SK-MEL-5 (cell line): ENCODE measurements at places on chromosomes 3 and 15.

GRCh38 chr3:128439226-128439625, 27.5 kb downstream of the DNAJB8 start:
- no peak for DNase-seq

- DNase-seq, result no peak
Measured at GRCh38 chr15:64023220-64023619, 23.1 kb downstream of the DAPK2 start.

DNA sequence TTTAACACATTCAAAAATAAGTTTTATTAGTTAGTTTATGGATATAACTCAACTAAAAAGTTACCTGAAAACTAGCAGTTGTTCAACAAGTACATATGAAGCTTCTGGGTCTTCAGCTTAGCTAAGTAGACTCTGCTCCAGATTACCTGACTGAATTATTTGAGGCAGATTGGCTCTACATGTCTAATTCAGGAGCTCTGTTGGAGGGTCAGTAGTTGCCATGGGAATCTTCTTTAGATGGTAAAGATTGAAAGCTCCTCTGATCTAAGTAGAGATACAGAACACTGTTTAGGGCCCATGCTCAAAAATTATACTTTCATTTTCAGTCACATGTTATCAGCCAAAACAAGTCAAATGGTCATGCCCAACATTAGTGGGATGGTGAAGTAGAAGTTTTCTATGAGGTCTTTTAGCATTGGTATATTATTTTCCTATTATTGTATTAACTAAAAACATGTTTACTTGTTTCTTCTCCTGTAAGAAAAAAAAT, 1476.9 kb downstream of the OTOL1 start:
- DNase-seq, result peak; percentile 50

- DNase-seq, result no peak
Measured at GRCh38 chr15:51782357-51782896, 31.0 kb downstream of the TMOD2 start.

DNA sequence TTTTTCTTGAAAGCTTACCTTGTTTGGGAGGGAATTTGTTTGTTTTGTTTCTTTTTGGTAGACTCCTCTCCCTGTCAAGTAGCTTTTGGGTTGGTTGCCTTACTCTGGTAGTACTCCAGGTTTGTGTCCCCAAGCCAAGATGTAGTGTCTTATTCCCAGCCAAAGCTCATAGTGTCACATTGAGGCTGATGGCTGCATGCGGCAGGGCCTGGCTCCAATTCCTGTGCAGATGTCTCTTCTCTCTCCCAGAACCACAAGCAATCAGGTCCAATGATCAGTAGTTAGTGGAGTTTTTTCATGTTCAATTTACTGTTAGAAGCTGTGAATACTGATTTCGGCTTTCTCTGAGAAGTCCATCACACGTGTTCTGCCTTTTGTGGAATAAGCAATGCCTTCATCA, 221.1 kb upstream of the THBS1 start:
- DNase-seq, result no peak

DNA sequence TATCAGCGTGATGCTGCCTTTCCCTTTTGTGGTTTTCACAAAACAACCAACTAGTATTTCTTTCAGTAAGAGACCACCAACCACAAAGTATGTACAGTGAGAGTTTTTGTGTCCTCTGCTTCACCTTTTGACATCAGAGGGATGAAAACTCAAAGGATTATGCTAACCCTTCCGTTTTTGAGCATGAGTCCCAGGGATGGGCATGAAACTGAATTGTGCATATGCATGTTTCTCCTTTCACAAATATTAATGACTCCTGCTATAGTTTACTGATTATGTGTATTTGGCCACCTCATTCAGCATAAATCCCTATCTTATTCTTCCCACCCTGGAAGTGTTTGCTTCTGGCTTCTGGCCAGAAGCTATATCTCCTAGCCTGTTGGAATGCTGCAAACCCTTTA, 59.2 kb downstream of the RSRC1 start:
- DNase-seq, result no peak

- no peak for DNase-seq
Measured at GRCh38 chr3:159045279-159045885, 243.5 kb downstream of the MFSD1 start.

- DNase-seq, result no peak
Measured at GRCh38 chr3:182562274-182562673, 231.0 kb upstream of the ATP11B start.

- no peak for DNase-seq
Measured at GRCh38 chr3:183038757-183039156, 58.4 kb upstream of the DCUN1D1 start.

DNA sequence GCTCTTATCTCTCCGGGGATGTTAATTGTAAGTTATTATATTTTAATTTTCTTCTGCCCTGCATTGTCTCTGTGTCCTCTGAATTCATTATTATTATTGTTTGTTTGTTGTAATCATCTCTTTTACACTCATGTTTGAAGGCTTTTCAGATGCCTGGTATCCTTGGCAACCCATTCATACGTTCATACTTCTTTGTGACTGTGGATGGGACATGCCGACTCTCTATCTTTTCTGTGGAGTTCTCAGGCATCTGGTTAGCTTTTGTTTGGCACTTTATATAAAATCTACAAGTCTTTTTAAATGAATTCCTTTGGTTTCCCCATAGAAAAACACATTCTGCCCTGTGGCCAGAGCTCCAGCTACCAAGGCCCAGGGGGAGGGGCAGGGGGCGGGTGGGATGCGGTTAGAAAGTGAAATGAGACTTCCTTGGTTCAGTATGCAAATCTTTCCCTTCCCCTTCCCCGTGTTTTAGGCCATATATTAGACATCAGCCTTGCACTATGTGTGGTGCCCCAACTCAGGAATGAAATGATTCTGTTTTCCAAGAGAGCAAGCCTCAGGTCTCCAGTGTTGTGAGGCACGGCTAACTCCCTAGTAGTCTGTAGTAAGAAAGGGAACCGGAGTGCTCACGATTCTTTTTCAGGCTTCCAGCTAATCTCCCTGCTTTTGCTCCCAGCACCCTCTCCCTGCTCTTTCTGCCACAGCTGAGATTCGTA, 79.2 kb downstream of the SST start:
- DNase-seq, result no peak

DNA sequence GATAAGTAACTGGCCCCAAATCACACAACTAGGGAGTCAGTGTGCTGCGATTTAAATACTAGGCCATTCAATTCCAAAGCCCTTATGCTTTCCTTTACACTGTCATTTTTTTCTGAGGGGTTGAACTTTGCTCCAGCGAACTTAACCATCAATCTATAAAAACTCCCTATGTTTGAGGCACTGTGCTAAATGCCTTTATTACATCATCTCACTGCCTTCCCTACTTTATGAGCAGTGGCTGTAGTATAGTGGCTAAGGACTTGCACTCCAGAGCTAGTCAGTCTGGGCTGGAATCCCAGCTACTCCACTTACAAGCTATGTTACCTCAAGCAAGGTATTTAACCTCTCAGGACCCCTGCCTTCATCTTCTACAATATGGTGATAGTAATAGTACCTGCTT, 26.9 kb upstream of the WDR72 start:
- no peak for DNase-seq

- DNase-seq, result no peak
Measured at GRCh38 chr15:101250341-101250831, 1.5 kb downstream of the CHSY1 start.

DNA sequence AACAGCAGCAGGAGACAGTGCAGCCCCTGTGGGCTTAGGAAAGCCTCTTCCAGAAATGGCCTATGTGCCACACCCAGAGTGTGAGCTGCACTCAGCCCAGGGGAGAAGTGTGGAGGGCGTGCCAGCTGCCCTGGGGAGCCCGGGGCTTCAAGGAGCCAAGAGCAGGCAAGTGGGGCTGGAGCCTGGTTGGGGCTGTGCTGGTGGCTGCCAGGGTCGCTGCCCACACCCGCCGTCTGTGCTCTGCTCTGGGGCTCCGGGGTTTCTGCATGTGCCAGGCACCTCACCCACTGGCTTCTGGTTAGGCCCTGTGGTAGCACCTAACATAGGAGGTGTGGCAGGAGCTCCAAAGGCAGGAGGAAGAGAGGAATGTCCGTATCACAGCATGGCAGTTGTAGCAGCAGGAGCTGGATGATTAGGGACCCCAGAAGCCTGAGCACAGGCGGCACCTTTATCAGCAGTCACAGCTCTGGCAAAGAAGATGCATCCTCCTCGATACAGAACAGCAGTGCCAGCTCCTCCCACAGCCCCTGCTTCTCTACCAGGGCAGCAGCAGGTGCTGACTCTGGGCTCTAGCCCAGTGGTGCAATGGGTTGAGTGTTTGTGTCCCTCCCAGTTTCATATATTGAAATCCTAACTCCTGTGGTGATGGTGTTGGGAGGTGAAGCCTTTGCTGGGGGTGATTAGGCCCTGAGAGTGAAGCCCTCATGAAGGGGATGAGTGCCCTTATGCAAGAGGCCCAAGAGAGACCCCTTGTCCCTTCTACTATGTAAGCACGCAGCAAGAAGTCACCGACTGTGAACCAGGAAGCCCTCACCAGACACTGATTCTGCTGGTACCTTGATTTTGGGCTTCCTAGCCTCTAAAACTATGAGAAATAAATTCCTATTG, 70.0 kb upstream of the KLF13 start:
- no peak for DNase-seq

DNA sequence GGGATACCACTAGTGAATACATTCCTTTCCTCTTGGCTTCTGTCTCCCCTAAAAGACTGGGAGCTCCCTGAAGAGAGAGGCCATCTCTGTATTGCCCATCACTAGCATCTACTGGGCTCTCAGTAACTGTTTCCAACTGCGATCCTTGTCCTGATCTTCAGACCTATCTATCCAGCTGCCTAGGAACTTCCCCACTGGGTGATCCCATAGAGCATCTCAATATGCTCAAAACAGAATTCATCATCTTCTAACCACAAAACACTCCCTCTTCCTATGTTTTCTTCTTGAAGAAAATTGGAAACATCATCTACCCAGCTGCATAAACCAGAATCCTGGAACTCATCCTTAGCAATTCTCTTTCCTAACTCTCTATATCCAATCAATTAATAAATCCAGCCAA, 54.6 kb downstream of the PLD1 start:
- DNase-seq, result no peak

GRCh38 chr3:39154280-39155021, 1.1 kb upstream of the CSRNP1 start:
- DNase-seq, result peak; percentile 38

DNA sequence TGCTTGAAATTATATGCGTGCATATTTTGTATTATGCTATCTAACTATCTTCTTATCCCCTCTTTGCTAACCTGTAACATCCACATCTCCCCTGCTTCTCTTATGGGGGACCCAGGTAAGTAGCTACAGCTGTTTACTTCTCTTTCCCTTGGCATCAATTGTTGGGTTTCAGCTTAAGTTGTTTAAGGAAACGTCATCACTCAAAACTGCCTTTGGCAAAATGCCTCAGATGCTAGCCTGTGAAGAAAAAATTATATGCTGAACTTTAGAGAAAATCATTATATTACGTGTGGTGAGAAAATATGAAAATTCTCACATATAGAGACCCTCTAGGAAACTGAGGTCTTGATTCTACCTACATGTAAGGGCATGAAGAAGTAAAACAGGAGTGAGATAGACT, 447.0 kb upstream of the NECTIN3 start:
- DNase-seq, result no peak

DNA sequence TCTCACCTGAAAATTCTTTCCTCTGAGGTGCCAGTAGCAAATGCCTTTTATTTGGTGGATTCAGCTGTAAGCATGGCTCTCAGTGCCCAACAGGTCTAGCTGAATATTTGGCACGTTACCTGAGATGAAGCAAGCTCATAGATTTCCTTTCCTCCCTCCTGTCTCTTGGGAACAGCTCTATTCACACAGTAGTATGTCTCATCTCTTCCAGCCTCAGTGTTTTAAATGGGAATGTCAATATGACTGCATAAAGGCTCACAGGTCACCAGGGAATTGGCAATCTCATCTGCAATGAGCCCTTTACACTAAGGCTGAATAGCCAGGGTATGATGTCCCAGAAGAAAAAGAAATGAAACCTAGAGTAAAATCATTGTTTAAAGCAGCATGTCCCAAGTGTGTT, 733.5 kb downstream of the NTRK3 start:
- DNase-seq, result no peak

- DNase-seq, result no peak
Measured at GRCh38 chr3:82058809-82059208, 297.4 kb upstream of the GBE1 start.

- DNase-seq, result no peak
Measured at GRCh38 chr3:66409771-66410754, 90.8 kb downstream of the LRIG1 start.

DNA sequence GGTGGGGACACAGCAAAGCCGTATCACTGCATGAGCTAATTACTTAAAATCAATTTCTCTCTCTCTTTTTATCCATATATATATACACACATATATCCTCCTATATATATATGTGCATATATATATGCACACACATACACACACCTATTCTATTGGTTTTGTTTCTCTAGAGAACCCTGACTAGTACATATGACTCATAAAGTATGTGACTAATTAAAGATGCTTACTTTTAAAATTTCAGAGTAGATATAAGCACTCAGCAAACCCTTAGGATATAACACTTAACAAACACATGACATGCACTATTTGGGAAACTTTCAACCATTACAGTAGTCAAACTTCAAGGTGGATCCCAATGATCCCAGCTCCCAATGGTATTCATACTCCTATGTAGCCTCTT, 732.6 kb downstream of the ROBO2 start:
- no peak for DNase-seq

DNA sequence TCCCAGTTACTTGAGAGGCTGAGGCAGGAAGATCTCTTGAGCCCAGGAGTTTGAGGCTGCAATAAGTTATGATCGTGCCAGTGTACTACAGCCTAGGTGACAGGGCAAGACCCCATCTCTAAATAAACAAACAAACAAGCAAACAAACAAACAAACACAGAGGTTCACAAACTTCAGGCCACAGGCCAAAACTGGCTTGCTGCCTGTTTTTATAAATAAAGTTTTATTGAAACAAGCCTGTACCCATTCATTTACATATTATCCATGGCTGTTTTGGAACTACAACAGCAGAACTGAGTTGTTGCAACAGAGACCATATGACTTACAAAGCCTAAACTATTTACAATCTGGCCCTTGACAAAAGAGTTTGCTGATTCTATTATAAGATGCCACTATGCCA, 6.5 kb downstream of the DYNC1LI1 start:
- no peak for DNase-seq

- peak; percentile 14 for DNase-seq
Measured at GRCh38 chr3:14861031-14861430, 42.3 kb downstream of the FGD5 start.

- DNase-seq, result no peak
Measured at GRCh38 chr3:194852345-194852744, 166.7 kb downstream of the FAM43A start.

- DNase-seq, result no peak
Measured at GRCh38 chr3:125115640-125116039, 59.8 kb upstream of the HEG1 start.

- DNase-seq, result peak; percentile 85
Measured at GRCh38 chr3:52339612-52340011, 23.5 kb downstream of the DNAH1 start.

DNA sequence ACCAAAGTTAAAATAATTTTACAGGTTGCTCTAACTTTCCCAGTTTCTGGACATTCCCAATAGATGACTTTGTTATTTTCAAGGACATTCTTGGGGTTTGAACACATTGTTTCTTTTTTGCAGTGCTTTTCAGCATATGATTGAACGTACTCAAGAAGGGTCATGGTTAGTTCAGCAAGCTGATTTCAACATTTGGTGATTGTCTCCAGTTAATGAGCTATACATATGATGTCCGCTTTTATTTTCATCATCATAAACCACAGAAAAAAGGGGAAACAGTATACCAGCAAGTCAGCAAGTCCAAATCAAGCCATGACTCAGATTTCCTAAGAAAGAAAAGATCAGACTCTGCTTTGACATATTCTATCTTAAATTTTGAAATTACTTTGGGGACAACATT, 69.4 kb downstream of the B3GALNT1 start:
- DNase-seq, result no peak

- DNase-seq, result no peak
Measured at GRCh38 chr15:74384881-74385643, 17.6 kb upstream of the CYP11A1 start.
